H1 (cell line): ENCODE measurements at places on chromosomes 2 and 18. TPM values are rescaled to one million over a fixed set of nuclear protein-coding genes. Genes with fewer than 3 reads are reported as not detected.

Gene TNFAIP6
- 1.1 and 2.0 TPM in 2 replicates for total RNA-seq

Gene PSTPIP2
- 2.4 and 2.7 TPM in 2 replicates for total RNA-seq

Gene CNPPD1
- 32.9 and 33.0 TPM in 2 replicates for total RNA-seq

Gene CCDC74B
- 4.3 and 6.7 TPM in 2 replicates for total RNA-seq

Gene NR4A2
- total RNA-seq: 1.4 and 1.7 TPM in 2 replicates

Gene GCG
- not detected in 2 replicates for total RNA-seq

Gene UGT1A4
- total RNA-seq: not detected in 2 replicates

Gene IL36A
- not detected in 2 replicates for total RNA-seq

Gene KLHL41
- total RNA-seq: not detected in 2 replicates

Gene DYNC2LI1
- total RNA-seq: 6.4 and 7.6 TPM in 2 replicates

Gene AOX1
- total RNA-seq: 4.9 and 5.6 TPM in 2 replicates

Gene DOK6
- 0.50 and 0.75 TPM in 2 replicates for total RNA-seq

Gene RTN4
- 240 and 242 TPM in 2 replicates for total RNA-seq

Gene MSH6
- total RNA-seq: 289 and 301 TPM in 2 replicates

Gene GAL3ST2
- not detected in 2 replicates for total RNA-seq

Gene SPATA3
- total RNA-seq: not detected in 2 replicates

Gene SIX2
- 0.84 and 1.0 TPM in 2 replicates for total RNA-seq

Gene SDC1
- total RNA-seq: 45.3 and 46.3 TPM in 2 replicates

Gene MC4R
- not detected in 2 replicates for total RNA-seq

Gene DSG4
- not detected in 2 replicates for total RNA-seq

Gene NOSTRIN
- not detected in 2 replicates for total RNA-seq

Gene CHRND
- total RNA-seq: not detected in 2 replicates

Gene CPO
- total RNA-seq: 1.3 and 1.9 TPM in 2 replicates

Gene UGT1A10
- total RNA-seq: not detected in 2 replicates

Gene AQP12A
- not detected in 2 replicates for total RNA-seq

Gene PCARE
- total RNA-seq: not detected in 2 replicates

Gene RAB6C
- total RNA-seq: 0.09 TPM in 1 of 2 replicates, not detected in the other

Gene FBLN7
- total RNA-seq: 0.30 and 0.82 TPM in 2 replicates

Gene B4GALT6
- 37.9 and 41.5 TPM in 2 replicates for total RNA-seq

Gene SOX11
- 55.6 and 56.5 TPM in 2 replicates for total RNA-seq

Gene FEV
- not detected in 2 replicates for total RNA-seq

Gene BMP10
- total RNA-seq: not detected in 2 replicates

Gene SCN2A
- total RNA-seq: 0.61 and 1.1 TPM in 2 replicates

Gene EVX2
- total RNA-seq: not detected in 2 replicates

Gene FAHD2A
- 25.8 and 26.7 TPM in 2 replicates for total RNA-seq

Gene TTN
- 6.9 and 9.7 TPM in 2 replicates for total RNA-seq

Gene TMEM131
- 22.6 and 22.9 TPM in 2 replicates for total RNA-seq

Gene DSG1
- 0.06 TPM in 1 of 2 replicates, not detected in the other for total RNA-seq

Gene SLC38A11
- total RNA-seq: not detected in 2 replicates

Gene DNAJB2
- 26.3 and 33.5 TPM in 2 replicates for total RNA-seq

Gene FBXO15
- 0.46 and 0.84 TPM in 2 replicates for total RNA-seq

Gene SERPINB3
- 0.17 TPM in 1 of 2 replicates, not detected in the other for total RNA-seq

Gene SCG2
- 0.77 and 1.0 TPM in 2 replicates for total RNA-seq

Gene PAX8
- total RNA-seq: not detected in 2 replicates

Gene GRHL1
- 2.8 and 3.6 TPM in 2 replicates for total RNA-seq

Gene NCKAP5
- 0.46 and 0.86 TPM in 2 replicates for total RNA-seq

Gene KRTCAP3
- total RNA-seq: 50.1 and 55.4 TPM in 2 replicates
